ENCODE measurements at places on chromosomes 11 and 22.

- no peak overlapping the region for H3K4me3 ChIP-seq
- H3K4me1 ChIP-seq: no peaks in the 10 kb centered on the region
- DNase-seq: no peak
- no peaks in the 10 kb centered on the region for H3K36me3 ChIP-seq
- no peak overlapping the region for H3K27ac ChIP-seq
- H3K27me3 ChIP-seq: no peaks in the 10 kb centered on the region
These were observed 33.8 kb downstream of the SLN start for GRCh38 chr11:107677924-107678631.

DNA sequence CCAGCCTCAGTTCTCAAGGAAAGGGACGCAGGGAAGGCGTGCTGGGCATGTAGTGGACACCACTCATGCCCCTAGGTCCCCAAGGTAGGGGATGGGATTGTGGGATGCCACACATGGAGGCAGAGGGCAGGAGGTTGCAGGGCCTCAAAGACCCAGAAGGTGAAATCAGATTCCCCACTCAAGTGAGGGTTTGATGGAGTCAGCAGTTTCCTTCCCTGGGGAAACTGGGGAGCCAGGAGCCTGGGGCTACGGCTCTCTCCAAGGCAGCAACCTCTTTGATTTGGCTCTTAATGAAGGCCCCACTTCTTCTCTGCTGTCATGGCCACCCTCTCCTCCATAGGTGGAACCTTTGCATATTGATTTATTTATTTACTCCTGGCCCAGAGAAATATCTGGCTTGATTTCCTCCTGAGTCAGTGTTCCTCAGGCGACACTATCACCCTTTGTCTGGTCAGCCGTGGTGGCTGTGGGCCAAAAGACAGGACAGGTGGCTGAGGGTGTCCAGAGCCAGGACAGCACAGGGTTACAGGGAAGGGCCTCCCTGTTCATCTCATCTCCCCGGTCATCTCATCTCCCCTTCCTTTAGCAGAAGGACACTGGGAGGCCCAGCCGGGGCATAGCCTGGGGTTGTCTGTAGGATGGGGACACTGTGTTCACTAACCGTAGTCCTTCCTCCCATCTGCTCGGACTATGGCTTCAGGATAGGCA lies 9.6 kb downstream of the GNAZ start:
- no peaks in the 10 kb centered on the region for H3K36me3 ChIP-seq
- no peak overlapping the region for H3K4me3 ChIP-seq
- no peaks in the 10 kb centered on the region for H3K4me1 ChIP-seq
- H3K27ac ChIP-seq: no peak overlapping the region
- no peaks in the 10 kb centered on the region for H3K27me3 ChIP-seq

GRCh38 chr22:33335611-33336279 lies 277.6 kb upstream of the SYN3 start:
- no peak for DNase-seq
- no peaks in the 10 kb centered on the region for H3K27me3 ChIP-seq
- H3K36me3 ChIP-seq: no peaks in the 10 kb centered on the region
- H3K4me3 ChIP-seq: no peak overlapping the region
- H3K27ac ChIP-seq: no peak overlapping the region

DNA sequence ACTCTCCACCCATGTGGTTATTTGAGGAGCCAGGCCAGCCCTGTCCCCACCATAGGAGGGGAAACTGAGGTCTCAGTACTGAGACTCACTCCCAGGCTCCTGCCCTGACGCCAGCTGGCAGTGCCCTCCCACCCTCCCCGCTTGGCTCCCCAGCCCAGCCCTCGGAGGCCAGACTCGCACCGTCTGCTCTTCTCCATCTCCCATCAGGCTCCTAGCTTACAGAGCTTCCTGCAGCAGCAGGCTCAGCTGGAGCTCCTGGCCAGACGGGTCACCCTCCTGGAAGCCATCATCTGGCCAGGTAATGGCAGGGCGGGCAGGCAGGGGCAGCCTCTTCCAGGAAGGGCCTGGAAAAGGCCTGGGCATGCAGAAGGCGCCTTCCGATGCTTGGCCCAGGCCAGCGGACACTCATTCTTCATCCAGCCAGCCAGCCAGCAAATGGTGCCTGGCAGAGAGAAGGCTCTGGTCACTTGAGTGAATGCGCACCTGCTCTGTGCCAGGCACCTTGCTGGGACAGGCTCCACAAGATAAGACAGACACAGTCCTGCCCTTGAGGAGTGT lies 12.6 kb downstream of the RHBDD3 start:
- DNase-seq: no peak
- no peak overlapping the region for H3K27ac ChIP-seq
- H3K27me3 ChIP-seq: no peaks in the 10 kb centered on the region
- H3K4me1 ChIP-seq: no peaks in the 10 kb centered on the region
- no peak overlapping the region for H3K4me3 ChIP-seq
- H3K36me3 ChIP-seq: no peaks in the 10 kb centered on the region

DNA sequence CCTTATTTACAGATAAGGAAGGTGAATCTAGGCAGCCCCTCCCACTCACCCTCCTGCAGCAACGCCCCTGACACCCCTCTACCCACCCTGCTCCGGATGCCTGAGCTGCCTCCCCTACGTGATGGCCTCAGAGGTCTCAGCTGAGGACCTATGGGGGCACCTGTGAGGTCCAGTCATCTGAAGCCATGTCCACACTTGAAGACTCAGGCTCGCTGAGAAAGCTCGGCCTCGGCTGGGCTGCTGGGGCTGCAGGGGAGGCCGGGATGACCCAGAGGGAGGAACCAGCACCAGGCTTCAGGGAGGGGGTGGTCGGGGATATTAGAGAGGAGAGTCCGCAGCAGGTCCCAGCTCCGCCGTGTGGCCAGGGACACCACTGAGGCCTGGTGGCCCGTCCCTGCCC lies 92.8 kb downstream of the BRD1 start:
- no peaks in the 10 kb centered on the region for H3K36me3 ChIP-seq
- DNase-seq: no peak
- peaks cover 4% of the 10 kb centered on the region for H3K27me3 ChIP-seq
- H3K27ac ChIP-seq: no peak overlapping the region

DNA sequence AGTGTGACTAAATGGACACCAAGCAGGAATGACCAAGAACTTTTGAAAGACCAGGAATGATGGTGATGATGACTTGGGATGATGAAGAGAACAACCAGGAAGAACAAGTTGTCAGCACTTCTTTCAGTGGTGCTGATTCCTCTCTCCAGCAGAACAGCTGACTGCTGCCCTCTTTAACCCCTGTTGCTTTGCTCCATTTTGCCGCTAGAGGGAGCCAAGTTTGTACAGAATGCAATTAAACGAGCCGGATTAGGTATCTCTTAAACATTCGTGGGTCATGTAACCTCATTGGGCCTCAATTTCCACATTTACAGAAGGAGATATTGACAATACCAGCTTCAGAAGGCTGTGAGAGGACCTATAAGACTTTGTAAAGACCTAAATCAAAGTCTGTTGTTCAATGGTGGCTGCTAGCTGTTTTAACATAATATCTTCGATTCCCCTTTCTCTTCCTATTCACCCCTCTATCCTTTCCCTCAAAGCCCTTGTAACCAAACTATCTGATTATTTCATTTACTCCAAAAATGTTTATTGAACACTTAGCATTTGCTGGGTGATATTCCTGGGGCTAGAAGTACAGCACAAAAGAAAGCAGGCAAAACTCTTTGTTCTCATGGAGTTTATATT lies 1.9 kb downstream of the OR4S1 start:
- DNase-seq: peak; percentile 12
- H3K4me3 ChIP-seq: no peak overlapping the region
- no peaks in the 10 kb centered on the region for H3K36me3 ChIP-seq
- no peaks in the 10 kb centered on the region for H3K27me3 ChIP-seq

DNA sequence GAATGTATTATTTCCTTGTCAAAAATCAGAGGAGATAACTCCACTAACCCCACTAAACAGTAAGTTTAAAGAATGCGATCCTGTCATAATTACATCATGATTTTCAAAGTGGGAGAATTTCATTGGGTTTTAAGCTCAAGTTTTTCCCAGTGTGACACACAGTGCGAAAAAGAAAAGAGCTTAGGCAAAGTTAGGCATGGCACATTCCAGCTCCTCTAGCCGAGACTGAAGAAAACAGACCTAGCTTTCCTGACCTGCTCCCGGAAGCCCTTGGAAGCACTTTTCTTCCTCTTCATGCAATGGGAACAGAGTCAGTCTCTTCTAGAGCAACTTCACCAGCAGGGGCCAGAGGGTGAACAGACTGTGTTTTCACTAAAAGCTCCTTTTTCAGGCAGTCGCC lies 76.6 kb upstream of the AKIP1 start:
- H3K27ac ChIP-seq: no peak overlapping the region
- no peaks in the 10 kb centered on the region for H3K27me3 ChIP-seq
- H3K4me1 ChIP-seq: no peaks in the 10 kb centered on the region
- no peak for DNase-seq
- no peaks in the 10 kb centered on the region for H3K36me3 ChIP-seq
- H3K4me3 ChIP-seq: no peak overlapping the region

DNA sequence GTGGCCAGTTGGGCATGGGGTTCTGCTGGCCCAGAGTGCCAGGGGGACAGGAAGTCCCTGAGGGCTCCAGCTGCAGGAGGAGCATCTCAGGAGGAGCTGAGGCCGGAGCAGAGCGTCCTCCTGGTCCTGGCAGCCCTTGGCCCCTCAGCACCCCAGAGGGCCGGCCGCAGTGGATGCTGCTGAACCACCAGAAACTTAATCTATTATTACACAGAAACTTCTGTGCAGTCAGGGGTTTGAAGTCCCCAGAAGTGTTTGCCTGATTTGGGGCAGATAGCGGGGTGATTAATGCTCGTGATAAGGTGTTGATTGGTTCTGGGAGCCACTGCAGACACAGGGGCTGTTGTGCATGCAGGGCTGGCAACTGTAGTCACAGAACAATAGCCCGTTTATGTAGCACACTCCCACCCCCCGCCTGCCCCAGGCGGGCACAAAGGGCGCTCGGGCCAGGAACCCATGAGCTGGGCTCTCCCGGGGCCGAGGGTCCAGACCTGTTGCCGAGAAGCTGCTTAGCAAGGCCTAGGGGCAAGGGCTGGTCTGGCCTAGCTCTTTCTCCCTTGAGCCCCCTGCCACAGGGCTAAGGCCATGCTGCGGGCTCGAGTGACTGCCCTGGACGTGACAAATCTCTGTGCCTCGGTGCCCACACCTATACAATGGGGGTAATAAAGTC lies 29.0 kb upstream of the KCNQ1OT1 start:
- H3K27ac ChIP-seq: no peak overlapping the region
- H3K4me1 ChIP-seq: no peaks in the 10 kb centered on the region
- no peaks in the 10 kb centered on the region for H3K27me3 ChIP-seq
- H3K4me3 ChIP-seq: no peak overlapping the region

DNA sequence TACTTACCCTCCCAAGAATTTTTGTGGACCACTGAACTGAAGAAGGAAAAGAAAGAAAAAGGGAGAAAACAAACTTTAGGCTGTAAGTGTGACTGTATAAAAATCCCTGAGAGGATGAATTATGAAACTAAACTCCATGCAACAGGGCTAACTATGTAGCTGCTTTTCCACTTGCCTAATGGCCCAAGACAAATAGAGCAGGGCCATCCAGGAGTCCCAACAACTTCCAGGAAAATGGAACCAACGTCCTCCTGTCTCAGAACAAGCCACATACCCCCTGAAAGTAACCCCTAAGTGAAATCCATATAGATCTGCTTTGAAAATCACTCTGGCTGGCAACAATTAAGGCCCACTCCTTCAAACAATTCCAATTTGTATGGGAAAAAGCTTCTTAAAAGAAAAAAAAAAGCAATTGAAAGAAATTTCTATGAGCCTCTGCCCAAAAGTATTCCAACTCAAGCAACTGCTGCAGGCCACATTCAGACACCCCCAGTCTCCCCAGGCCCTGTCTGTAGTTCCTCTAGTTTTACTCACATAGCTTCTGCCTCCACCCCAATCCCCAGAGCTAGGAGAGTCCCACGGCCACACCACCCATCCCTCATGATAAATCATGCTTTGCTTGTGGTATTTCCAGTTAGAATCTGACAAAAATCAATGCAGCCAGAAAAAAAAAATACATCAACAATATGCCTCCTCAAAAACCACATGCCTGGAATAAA lies 12.7 kb downstream of the RBFOX2 start:
- H3K4me1 ChIP-seq: no peaks in the 10 kb centered on the region
- H3K4me3 ChIP-seq: no peak overlapping the region
- H3K27ac ChIP-seq: no peak overlapping the region
- no peak for DNase-seq
- H3K36me3 ChIP-seq: no peaks in the 10 kb centered on the region

GRCh38 chr11:96306933-96307775 lies 35.8 kb downstream of the MAML2 start:
- H3K27ac ChIP-seq: peak overlapping the region; percentile 59
- H3K4me3 ChIP-seq: peak overlapping the region; percentile 1
- H3K4me1 ChIP-seq: peaks cover 5% of the 10 kb centered on the region
- H3K27me3 ChIP-seq: no peaks in the 10 kb centered on the region
- DNase-seq: peak; percentile 86
- H3K36me3 ChIP-seq: no peaks in the 10 kb centered on the region

- no peak for DNase-seq
- H3K27me3 ChIP-seq: no peaks in the 10 kb centered on the region
- H3K27ac ChIP-seq: no peak overlapping the region
- no peaks in the 10 kb centered on the region for H3K36me3 ChIP-seq
- peaks cover 19% of the 10 kb centered on the region for H3K4me1 ChIP-seq
- no peak overlapping the region for H3K4me3 ChIP-seq
These were observed 15.8 kb upstream of the TXNRD2 start for GRCh38 chr22:19957445-19957844.

DNA sequence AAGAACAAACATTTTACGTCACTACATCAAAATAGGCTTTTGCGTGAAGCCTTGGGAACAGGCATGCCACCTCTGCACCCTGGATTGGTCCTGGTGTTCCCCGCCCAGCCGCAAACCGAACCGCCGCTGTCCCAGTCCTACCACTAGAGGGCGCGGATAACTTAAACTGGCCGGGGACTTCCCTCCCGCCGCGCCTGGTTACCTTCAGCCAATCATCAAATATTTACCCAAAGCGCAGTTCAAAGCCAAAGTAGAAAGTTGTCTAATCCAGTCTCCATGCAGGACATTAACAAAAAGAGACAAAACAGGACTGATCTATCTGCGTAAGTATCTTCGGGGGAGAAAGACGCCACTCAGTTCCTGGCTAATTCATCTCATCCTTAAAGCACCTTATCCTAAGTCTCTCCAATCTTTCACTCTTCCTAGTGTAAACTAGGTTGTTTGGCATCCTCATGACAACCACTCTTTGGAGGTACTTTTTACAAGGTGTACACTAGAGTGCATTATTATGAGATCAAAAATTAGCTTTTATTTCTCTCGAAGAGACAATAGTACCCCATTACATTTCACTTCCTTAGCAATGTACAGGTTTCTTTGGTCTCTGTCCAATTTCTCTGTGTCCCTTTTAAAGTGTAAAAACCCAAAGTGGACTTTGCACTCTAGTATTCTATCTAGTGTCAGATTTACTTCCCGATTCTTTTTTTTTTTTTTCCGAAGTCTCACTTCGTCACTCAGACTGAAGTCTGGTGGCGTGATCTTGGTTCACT lies 3.9 kb upstream of the CRY2 start:
- peak overlapping the region; percentile 8 for H3K4me3 ChIP-seq
- H3K27ac ChIP-seq: peak overlapping the region; percentile 78
- peak; percentile 95 for DNase-seq
- peaks cover 4% of the 10 kb centered on the region for H3K4me1 ChIP-seq

Measured in prostate gland (tissue), 2 donors.